ENCODE measurements at places on chromosomes 11 and 22.

GRCh38 chr11:102806296-102806695, 8.3 kb upstream of the MMP1 start:
- DNase-seq = no peak

GRCh38 chr11:64313491-64314145, 3.7 kb downstream of the TRMT112 start:
- peak; percentile 69 for DNase-seq

DNA sequence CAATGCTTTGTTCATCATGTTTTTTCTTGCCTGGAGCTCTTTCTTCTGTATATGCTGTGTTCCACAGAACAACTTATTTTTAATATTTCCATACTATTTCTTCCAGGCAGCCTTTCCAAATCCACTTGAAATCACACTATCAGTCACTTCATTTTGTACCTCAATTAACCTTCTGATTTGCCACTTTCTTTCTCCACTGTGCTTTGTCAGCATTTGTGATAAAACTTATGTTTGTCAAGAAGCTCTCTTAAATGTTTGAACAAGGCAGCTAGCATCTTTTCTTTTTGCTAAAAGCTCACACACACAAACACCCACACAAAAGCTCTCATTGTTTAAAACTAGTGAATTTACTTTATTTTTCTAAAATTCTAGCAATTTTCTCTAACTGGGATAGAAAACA, 2014.7 kb upstream of the RAG2 start:
- DNase-seq = no peak

DNA sequence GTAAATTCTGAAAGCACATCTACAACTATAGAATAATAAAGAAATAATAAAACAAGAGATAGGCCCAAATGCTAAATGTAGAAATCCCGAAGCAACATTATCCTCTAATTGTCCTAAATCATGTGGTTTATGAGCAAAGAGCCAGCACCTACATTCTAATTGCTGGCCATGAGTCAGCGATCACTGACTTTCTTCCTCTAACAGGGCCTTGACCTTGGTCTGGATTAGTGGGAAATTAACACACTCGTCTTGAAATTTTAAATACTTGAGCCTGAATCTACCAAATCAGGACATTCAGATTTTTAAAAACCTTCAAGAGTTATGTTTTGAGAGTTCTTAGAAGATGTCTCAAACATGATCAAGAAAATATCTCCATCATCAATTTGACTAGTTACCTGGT, 727.6 kb downstream of the METTL15 start:
- no peak for DNase-seq

GRCh38 chr11:1077417-1078119, 2.9 kb downstream of the MUC2 start:
- peak; percentile 53 for DNase-seq

- DNase-seq = no peak
These were observed 62.1 kb downstream of the LRP5 start for GRCh38 chr11:68374531-68374930.

GRCh38 chr11:109785714-109786113, 307.5 kb upstream of the ZC3H12C start:
- no peak for DNase-seq

DNA sequence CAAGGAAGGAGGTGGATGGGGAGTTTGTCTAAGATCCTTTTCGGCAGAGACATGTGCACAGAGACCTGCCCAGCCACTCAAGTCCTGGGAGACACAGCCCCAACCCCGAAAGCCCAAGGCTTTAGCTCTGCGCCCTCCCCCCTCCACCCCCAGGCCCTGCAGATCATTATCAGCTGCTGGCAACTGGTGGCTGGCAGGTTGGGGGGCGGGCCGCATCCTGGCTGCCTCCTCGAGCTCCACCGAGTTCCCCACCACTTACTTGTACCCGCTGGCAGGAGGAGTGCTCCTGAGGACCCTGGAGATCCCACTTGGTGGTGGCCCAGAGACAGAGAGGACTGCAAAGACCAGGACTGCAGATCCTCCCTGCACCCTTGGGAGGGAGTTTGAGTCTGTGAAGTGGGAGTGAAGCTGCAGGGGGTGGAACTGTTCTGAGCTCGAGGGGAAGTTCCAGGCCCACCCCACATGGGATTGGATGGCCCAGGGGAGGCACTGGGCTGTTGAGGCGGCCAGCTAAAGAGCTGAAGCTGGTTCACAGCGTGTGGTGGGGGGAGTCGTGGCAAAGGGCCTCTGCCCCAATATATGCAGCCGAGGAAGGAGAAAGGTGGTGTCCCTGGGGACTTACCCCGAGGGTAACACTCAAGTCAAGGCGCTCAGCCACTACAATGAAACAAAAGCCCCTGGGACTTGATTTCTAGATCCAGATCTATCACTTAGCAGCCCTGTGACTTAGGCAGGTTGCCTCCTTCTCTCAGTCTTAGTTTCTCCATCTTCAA, 19.9 kb upstream of the CCDC86 start:
- DNase-seq = no peak

DNA sequence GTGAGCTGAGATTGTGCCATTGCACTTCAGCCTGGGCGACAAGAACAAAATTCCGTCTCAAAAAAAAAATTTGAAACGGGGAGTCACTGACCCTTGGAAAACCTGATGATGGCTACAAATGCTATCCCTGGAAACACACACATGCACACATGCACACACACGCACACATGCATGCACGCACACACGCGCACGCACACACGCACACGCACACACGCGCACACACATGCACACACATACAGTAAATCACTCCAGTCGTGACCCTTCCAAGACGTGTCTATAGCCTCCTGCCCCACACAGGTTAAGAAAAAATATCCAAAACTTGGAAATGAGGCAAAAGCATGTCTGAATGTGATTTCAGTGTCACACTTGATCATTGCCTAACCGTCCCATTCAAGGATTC, 6.7 kb upstream of the CPT1A start:
- DNase-seq = no peak

GRCh38 chr22:36746375-36746970, 29.4 kb downstream of the IFT27 start:
- peak; percentile 52 for DNase-seq

DNA sequence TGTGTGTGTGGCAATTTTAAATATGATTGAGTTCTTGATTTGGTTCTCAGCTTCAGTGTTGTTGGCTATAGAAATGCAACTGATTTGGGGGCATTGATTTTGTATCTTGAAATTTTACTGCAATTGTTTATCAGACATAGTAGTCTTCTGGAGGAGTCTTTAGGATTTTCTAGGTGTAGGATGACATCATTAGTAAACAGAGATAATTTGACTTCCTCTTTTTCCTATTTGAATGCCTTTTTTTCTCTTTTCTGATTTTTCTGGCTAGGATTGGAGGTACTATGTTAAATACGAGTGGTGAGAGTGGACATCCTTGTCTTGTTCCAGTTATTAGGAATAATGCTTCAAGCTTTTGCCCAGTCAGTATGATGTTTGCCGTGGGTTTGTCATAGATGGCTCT, 124.9 kb downstream of the MSANTD4 start:
- DNase-seq = no peak

DNA sequence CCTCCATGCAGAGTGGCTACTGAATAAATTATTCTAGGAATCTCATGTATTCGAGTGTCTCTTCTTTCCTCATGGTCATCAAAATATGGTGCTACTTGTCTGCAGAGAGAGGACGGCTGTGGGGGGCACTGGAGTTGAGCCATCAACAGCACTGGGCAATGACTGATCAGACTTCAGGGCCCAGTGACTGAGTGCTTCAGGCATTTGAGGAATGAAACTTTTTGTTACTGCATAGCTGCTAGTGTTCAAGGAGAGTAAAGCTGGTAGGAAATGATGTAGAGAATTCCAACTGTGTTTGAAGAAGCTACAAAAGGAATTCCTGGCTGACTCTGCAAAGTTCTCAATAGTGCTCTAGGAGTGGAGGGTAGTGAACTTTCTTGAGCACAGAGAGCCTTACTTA, 277.7 kb downstream of the CADM1 start:
- no peak for DNase-seq

- DNase-seq = peak; percentile 17
These were observed 70.6 kb downstream of the CTSC start for GRCh38 chr11:88266919-88267318.

DNA sequence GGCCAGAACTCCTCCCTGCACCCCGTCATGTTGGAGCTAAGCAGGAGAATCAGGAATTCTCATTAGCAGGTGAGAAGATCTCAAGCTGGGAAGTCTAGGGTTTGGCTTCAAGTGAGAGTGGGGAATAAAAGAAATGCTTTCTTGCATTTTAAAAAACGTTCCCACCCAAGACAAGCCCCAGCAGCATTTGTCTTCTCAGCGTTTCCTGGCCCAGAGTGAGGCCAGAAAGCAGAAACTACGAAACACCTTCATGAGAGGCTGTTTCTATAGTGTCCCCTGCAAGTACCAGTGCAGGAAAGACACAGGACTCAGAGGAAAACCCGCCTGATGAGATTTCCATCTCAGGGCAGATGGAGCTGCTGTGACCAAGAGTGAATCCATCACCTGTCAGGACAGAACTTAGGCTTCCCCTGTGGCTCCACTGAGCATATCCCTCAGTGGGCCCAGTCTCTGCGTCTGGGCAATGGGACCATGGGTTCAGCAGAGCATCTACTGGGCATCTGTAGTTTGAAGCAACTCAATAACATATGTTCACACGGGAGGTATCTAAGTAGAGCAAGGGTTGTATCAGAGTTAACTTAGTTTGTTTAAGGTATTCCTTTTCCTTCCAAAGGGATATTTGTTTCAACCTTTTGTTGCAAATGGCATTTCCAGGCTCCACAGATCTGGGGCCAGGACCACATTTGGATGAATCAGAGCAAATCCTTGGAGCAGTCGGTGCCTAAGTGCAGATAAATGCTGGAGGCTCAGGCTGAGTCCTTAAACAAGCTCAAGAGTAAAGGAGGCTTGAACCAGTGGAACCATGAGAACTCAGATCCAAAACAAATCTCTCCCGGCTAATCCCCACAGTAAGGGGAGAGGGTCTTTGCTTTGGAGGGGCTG, 548.3 kb downstream of the MIAT start:
- DNase-seq = no peak

DNA sequence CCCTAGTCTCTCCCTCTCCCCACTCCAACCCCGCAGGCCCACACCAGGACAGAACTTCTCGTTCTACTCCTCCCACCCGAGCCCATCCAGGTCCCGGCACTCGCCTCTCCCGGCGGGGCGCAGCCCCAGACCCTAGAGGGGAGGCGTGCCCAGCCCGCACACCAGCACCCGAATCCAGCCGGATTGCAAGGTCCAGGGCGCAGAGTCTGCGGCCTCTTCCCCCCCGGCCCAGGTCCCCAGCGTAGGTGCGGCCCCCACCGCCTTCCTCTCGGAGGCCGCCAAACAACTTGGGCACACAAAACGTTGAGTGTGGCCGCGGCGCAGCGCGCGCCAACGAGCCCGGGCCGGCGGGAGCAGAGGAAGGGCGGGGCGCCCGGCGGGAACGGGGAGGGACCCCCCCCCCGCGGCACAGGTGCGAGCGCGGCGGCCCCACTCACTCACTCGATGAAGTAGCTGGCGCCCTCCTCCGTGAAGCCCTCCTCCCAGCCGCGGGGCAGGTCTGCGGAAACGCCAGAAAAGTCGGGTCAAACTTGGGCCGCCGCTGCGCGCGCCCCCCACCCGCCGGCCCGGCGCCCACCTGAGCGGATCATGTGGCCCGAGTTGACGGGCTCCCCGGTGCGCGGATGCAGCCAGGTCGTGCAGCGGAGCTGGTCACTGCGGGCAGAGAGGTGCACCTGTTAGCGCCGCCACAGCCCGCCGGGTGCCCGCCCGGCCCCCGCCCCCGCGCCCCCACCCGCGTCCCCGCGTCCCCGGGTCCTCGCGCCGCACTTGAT, 480 bp downstream of the PLEKHA7 start:
- DNase-seq = peak; percentile 81

GRCh38 chr11:75635066-75635862, 33.6 kb downstream of the MAP6 start:
- DNase-seq = no peak

DNA sequence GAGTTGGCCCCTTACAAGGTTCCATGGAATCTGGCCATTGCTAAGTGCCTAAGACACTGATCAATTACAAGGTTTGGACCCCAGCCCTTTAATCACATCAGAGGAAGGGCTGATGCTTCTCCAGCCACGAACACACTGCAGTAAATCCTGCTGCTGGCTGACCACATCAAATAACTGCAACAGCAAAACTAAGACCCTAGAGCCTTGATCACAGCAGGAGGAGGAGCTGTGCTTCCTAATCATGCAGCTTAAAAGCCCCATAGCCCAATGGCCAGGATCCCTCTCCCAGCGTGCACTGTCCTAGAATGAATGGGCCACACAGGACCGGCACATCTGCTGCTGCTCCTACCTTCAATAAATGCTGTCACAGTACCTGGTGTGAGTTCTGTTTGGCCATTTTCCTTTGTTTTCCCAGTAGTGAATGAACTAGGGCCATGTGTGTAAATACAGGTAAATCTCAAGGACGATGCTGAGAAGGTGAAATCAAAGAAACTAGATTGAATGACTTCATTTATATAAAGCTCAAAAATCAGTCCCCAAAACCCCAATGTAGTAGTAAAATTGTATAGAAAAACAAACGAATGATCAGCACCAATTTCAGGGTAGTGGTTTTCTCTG, 12.7 kb downstream of the ZP1 start:
- DNase-seq = no peak

DNA sequence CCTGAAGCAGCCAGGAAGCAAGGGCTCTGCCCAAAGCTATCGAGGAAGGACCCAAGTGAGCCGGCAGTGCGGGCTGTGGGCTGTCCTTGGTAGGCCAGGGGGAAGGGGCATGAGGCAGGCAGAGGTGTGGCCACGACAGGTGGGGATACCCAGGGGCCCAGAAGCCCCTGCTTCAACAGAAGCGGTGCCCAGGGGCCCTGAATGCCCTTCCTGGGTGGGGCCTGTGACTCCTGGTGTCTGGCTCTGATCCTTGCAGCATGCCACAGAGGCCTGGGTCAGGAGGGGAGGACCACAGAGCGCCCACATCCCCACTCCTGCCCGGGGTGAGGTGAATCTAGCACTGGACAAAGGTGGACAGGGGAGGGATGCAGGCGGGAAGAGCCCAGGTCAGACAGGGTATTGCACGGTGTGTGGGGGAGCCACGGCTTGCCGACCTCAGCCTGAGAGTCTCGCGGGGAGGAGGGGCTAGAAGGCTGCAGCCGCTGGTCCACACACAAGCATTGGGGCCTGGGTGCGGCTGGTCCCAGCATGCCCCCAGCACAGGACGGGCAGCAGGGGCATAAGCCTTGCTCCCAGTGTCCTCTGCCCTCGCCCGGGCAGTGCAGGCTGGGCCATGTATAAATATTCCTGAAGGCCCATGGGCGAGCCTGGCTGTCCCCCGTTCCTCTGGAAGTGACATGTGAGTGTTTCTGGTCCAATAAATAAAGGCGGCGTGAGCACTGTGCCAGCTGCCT, 19.0 kb downstream of the MAFF start:
- no peak for DNase-seq

GRCh38 chr11:11217929-11218628, 135.0 kb downstream of the CSNK2A3 start:
- no peak for DNase-seq
